NCI-H1694 (cell line): ENCODE measurements at places on chromosomes 6 and 20.

- DNase-seq = no peak
Observed at GRCh38 chr6:51199105-51199552, 380.5 kb downstream of the TFAP2B start.

GRCh38 chr20:51484141-51484815 lies 58.2 kb downstream of the NFATC2 start:
- no peak for DNase-seq

DNA sequence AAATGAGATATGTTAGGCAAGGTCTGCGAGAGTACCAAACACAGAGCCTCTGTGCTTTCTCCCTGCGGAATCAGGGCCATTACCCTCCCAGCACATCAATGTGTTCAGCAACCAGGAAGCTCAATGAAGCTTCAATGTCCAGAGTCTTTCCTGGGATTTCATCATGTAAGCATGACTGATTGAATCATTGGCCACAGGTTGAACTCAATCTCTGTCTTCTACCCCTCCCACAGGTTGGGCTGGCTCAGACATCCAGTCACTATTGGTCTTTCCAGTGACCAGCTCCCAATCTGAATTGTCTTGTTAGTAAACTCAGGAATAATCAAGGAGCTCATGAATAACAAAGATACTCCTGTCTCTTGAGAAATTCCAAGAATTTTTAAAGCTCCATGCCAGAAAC lies 2.7 kb upstream of the DTD1 start:
- DNase-seq = no peak

GRCh38 chr6:118724211-118724610 lies 72.8 kb upstream of the CEP85L start:
- no peak for DNase-seq

DNA sequence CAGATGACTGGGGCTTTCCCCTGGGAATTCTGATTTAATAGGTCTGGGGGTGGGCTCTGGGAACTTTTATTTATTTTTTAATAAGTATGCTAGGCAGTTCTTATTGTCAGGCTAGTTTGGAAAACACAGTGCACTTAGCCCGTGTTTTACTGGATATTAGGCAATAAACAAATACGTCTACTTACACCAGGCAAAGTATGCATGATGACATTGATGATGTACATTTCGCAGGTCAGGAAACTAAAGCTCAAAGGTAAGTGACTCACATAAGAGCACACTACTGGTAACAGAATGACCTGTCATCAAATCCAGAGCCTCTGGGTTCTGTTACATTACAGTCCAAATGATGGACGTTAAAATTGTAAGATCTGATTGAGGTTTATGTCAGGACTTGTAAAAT lies 144.4 kb upstream of the EXOC2 start:
- DNase-seq = no peak

- no peak for DNase-seq
Observed at GRCh38 chr6:129606664-129607063, 103.3 kb downstream of the ARHGAP18 start.

DNA sequence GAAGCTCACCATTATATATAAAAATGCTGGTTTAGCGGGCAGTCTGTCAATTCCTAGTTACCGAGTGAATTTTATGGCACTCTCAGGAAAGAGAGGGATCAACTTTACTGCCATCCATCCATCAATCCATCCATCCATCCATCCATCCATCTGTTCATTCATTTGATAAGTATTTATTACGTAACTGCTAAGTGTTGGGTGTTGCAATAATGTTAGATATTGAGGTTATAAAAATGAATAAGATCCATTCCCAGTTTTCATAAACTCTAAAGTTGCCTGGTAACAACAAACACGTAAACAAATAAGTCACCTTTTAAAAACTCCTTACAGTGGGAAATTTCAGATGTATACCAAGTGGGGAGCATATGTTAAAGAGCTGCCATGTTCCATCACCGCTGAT lies 36.8 kb downstream of the SASH1 start:
- no peak for DNase-seq

DNA sequence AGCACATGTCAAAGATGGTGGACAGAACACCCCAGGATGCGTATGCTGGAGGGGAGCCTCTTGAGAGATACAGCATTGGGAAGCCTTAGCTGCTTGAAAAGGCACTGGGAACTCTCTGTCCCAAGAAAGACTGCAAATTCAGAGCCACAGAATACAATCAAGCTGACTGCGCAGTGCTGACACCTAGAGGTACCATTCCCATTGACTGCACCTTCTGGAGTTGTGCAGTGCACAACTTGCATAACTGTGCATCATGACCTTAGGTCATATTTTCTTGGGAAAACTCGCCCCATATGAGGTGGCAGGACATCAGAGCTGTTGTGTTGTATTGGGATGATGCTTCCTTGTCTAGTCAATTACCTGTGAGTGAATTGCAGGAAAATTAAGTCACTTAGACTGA lies 646.5 kb upstream of the NOX3 start:
- no peak for DNase-seq

DNA sequence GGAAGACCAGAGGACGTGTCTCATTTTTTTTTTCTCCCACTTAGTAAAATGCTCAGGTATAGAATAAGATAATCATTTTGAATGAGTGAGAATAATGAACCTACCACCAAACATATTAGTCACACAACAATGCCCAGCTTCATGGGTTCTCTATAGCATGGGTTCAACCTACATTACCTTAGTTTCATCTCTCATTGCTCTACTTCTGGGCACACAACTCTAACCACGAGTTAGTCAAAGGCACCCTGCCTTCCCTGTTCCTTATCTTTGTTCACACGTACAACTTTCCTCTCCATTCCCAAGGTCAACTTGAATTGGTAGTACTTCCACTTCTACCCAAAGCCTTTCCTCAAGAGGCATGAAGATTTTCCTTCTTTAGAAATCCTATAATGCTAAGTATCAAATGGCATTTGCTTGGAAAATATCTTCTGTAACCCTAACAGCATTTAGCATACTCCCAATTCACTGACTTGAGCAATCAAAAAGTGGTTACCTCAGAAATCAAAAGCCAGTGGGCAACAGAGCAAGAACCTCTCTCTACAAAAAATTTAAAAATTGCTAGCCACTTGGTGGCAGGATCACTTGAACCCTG lies 20.9 kb downstream of the DEK start:
- DNase-seq = no peak

- DNase-seq = no peak
Observed at GRCh38 chr6:170424604-170425126, 118.1 kb downstream of the FAM120B start.

GRCh38 chr6:119052987-119053386 lies 25.5 kb downstream of the FAM184A start:
- no peak for DNase-seq

GRCh38 chr20:35311822-35312221 lies 19.6 kb upstream of the FAM83C start:
- no peak for DNase-seq

DNA sequence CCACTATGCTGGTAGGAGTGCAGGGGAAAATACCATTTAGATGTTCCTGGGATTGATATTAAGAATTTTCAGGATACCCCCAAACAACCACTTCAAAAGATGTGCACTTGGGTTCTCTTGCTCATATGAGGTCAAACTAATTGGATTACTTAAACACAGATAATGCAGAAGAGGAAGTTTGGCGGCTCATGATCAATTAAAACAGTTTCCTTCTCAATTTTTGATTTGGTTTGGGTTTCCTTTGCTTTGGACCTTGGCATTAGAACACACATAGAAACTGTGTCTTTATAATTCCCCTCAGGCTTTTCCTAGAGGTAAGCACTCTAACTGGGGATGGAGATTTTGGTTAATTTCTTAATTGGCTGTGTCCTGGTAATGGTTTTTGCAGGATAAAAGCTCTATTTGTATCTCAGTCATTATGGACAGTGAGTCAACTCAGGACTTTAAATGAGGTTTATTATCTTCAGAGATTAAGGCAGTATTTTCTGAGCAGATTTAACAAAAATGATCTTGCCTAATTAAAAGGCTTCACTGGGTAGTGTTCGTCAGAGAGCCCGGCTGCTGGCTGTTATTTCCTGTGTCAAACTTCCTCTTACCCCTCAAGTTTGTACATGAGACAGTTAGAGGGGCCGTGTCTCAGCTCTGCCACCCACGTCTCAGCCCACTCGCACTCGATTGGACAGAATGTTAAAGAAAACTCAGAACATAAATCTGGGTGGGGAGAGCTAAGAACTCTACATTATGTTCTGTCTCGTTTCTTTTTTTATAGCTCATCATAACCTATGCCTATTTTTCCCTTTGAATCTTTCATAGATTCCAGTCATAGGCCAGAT lies 50.3 kb upstream of the PREP start:
- no peak for DNase-seq

GRCh38 chr20:19936466-19937200 lies 80.5 kb upstream of the NAA20 start:
- DNase-seq = no peak

DNA sequence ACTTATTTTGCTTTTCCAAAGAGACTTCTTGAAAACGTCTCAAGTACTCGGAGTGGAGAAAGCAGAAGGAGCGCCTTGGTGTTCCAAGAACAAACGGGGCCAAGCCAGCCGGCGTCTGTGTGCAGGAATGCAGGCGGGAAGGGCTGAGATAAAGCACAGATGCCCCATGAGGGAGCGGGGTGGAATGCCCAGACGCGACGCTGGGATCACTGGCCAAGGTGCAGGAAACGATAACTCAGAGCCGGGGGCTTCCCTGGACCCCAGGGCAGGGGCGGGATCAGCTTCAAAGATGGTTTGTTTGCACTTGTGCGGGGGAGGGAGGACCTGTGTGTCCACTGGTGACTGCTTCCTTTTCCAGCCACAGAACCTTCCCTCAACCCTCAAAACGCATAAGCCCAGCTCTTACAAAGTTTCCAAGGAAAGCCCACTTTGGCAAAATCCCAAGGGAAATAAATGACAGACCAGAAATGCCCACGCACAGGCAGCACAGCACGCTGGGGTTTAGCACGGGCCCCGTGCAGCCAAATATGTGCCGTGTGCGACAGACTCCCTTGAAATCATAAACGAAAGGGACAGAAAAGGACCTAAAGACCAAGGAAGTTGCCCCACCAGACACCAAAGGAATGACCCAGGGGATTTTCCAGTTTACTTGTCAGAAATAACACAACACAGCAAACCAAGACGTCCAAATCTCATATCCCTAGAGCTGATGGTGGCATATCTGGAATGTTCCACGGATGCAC lies 113.9 kb downstream of the NFATC2 start:
- DNase-seq = no peak

DNA sequence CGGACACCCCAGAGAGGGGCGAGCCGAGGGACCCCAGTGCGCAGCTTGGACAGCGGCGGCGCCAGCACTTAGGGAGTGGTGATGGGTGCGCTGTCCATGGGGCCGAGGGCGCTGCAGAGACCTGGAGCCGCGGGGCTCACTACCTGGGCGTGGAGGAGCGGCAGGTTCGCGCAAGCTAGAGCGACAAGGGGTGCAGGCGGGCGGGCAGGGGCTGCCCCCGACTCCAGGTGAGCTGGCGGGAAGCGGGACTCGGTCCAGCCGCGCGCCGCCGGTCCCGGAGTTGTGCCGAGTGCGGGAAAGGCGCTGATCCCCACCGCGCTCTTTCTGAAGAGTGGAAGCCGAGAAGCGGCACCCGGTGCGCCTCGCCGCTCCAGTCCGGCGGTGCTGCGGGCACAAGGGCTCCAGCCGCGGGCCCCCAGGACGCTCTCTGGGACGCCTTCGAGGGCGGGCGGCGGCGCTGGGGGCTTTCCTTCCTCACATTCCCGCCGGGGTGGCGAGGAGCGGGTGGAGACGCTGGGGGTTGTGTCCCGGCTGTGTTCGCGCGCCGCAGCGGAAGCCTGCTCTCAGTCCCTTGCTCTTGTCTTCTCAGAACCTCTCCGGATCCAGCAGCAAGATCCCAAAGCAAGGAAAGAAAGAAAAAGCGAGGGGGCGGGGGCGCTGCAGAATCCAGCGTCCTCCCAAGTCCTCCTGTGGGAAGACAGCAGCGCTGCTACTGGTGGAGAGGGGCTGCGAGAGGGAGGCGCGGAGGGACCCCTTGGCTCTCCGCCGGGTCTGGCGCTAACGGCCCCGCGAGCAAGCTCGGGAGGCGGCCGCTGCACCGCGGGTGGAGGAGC lies at the start of gene B3GAT2:
TSS of gene B3GAT2 (minus strand) at position 610 of the 833 bp plus-strand sequence. CDS start 631 bp downstream, outside the sequence.
- peak; percentile 16 for DNase-seq

DNA sequence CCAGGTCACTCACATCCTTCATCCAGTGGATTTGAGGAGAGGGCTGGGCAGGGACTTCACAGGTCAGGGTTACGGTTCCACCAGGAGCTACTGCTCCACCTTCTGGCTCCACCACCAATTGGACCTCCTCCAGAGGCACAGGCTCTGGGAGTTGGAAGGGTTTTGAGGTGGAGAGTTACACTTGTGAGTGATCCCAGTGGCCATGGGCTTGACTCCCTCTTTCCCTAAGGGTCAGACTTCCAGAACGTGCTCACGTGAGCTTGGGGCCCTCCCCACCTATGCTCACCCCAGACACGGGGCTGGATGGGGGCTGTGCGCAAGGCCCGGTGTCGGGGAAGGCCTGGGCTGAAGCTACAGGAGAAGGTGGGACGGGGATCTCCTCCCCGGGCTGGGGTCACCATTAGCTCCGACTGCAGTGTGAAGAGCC lies 1.5 kb downstream of the AGER start:
- DNase-seq = no peak

GRCh38 chr6:82072751-82073150 lies 174.8 kb downstream of the IBTK start:
- no peak for DNase-seq

DNA sequence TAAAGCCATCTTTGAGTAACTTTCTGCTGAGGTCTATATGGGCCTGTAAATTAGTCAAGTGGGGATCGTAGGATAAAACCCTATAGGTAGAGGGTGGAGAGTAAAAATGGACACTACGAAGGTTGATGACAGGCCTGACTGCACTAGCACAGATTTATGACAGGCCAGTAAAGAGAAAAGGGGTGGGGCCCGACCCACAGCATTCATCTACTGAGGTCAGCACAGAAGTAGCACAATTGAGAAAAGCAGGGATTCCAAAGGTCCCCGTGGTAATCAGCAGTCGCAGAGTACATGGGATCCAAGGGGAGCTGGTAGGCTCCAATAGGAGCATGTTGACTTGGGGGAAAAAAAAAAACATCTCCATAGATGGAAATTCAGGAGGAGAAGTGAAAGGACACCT lies 660.4 kb downstream of the TFAP2A start:
- no peak for DNase-seq

DNA sequence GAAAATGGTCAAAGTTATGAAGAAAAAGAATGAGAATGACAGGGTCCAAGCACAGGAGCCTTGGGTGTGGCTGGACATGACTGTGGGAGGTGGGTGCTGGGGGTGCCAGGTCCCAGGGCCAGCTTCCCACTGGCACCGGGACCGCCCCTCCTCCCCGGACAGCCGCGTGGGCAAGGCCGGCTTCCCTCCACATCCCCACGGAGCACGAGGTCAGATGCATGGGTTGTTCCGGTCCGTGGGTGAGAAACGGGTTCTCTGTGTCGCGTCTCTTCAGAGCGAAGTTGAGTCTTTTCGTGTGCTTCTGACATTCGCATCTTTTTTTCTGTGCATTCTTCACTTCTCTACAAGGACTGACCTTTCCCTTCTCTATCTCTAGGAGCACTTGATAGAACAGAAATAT lies 30.1 kb downstream of the KIF25 start:
- no peak for DNase-seq

- peak; percentile 48 for DNase-seq
Observed at GRCh38 chr6:21596949-21597682, 3.6 kb downstream of the SOX4 start.

- no peak for DNase-seq
Observed at GRCh38 chr20:13199279-13199678, 21.8 kb upstream of the ISM1 start.
